G401 (cell line): ENCODE measurements at places on chromosomes 13 and 19. TPM values are rescaled to one million over a fixed set of nuclear protein-coding genes. Genes with fewer than 3 reads are reported as not detected.
A peak's percentile ranks its signal among the peaks of the same experiment; 100 is the strongest.

GRCh38 chr13:39417131-39417530, 185.9 kb downstream of the LHFPL6 start:
- DNase-seq, result peak; percentile 34

- DNase-seq, result no peak
Measured at GRCh38 chr13:50274181-50274580, 258.9 kb downstream of the KCNRG start.

GRCh38 chr13:76036176-76036575, 400.0 kb downstream of the LMO7 start:
- DNase-seq, result no peak

Gene TEKTIP1
- total RNA-seq, result not detected in 2 replicates

Gene PET100
- 31.2 and 80.2 TPM in 2 replicates for total RNA-seq

Gene FAAP24
- total RNA-seq, result 2.9 and 13.2 TPM in 2 replicates

Gene PRTN3
- 2.3 TPM in 1 of 2 replicates, not detected in the other for total RNA-seq

Gene FFAR2
- not detected in 2 replicates for total RNA-seq
